ENCODE measurements at places on chromosomes 6 and 20.

DNA sequence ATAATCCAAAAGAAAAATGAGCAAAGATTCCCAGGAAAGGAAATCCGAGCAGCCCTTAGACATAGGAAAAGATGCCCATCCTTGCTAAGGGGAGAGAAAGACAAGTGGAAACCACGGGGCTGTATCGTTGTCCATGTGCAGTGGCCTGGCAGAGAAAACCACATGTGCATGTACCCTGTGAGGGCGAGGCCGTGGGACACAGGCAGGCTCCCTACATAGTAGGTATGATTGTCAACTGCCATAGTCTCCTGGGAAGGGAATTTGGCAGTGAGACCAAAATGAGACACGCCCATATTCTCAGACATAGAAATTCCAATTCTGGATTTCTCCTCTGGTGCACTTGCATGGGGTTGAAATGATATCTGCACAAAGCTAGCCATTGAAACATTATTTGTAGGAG lies 169.7 kb upstream of the SALL4 start:
- no peak for DNase-seq

GRCh38 chr20:61443443-61444126 lies 191.5 kb downstream of the CDH4 start:
- no peak for DNase-seq

DNA sequence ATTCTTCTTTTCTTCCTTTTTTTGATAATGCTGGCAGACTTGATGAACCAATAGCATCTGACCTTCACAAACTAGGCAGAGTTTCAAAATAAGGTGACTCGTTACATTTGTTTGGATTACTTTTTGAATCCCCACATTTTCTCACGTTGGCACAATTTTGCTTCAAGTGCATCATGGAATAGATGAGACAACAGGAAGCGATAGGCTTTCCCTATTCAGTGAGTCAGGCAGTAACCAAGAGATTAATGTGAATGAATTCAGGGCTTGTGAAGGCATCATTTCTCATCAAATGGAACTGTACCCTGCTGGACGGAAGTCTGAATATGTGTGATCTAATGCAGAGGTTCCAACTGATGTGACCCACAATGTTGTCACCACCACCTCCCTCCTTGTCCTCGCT lies 10.7 kb downstream of the RFPL4B start:
- DNase-seq = peak; percentile 52

GRCh38 chr20:58788896-58789544 lies 61.7 kb downstream of the GNAS-AS1 start:
- no peak for DNase-seq

DNA sequence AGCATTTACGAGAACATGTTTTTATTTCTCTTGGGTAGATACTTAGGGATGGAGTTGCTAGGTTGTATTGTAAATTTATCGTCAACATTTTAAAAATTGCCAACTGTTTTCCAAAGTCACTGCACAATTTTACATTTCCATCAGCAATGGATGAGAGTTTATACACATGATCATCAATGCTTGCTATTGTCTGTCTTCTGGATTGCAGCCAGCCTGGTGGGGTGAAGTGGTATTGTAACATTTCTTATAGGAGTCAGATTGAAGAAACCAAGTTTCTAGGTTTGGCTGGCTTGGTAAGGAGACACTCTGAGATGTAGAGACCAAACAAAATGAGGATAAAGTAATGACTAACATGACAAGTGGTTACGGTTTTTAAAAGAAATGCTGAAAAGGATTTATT lies 57.1 kb upstream of the HDDC2 start:
- no peak for DNase-seq

- DNase-seq = peak; percentile 13
Observed at GRCh38 chr6:144411531-144412165, 126.5 kb downstream of the UTRN start.

- no peak for DNase-seq
Observed at GRCh38 chr6:43082806-43083655, 6.9 kb downstream of the PTK7 start.

GRCh38 chr6:3902871-3903648 lies 53.9 kb downstream of the FAM50B start:
- no peak for DNase-seq

DNA sequence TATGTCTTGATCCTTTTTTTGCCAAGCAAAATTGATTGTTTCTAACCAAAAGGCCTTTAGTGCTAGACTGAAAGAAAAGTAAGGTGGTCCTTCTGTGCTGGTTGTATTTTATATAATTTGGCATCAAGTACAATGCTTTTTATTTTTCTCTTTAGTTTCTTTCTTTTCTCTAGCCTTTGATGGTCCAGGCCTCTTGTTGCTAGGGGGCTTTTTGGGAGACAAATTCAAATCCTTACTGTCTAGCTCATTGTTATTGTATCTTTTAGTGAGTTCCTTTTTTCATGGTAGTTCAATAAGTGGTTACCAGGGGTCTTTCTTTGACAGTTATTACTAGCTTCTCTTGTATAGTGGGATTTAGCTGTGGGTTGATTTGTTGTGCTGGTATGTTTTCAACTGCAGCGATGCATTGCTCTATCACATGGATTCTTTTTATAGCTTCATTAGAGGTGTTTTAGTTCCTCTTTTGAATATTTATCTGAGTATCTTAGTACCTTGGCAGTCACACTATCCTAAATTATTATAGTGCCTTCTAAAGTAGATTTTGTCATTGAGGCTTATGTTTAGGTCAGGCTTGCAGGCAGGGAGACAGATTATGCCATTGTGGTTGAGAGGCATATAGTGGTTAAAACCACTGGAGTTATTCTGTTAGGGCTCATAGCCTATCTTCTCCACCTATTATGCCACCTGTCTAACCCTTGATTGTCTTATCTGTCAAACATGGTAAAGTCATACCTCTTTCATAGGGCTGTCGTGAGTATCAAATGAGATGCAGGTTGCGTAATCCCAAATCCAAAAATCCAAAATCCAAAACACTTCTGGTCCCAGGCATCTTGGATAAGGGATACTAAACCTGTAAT lies 49.5 kb downstream of the KCNS1 start:
- DNase-seq = no peak

GRCh38 chr6:169961772-169962561 lies 210.5 kb downstream of the ERMARD start:
- no peak for DNase-seq

GRCh38 chr6:37456126-37456525 lies 23.1 kb downstream of the CMTR1 start:
- peak; percentile 81 for DNase-seq

DNA sequence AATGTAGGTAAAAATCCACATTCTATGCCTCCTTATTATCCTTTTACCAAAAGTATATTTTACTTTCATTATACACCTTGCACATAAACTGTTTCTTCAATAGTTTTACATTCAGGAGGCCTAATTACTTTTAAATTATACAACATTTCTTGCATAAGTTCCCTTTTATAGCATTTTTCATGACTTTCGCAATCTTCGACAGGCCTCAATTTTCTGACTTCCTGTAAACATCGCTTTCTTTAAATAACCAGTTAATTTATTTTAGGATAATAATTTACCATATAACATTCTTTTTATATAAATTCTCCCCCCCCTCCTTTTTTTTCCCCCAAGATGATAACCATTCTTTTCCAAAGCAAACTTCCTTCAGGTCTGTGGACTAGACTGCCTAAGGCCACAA lies 9.2 kb downstream of the SLC35A1 start:
- no peak for DNase-seq

GRCh38 chr20:41110930-41111577 lies 26.3 kb upstream of the PLCG1 start:
- DNase-seq = no peak

- DNase-seq = no peak
Observed at GRCh38 chr20:16363506-16364319, 209.5 kb downstream of the KIF16B start.

DNA sequence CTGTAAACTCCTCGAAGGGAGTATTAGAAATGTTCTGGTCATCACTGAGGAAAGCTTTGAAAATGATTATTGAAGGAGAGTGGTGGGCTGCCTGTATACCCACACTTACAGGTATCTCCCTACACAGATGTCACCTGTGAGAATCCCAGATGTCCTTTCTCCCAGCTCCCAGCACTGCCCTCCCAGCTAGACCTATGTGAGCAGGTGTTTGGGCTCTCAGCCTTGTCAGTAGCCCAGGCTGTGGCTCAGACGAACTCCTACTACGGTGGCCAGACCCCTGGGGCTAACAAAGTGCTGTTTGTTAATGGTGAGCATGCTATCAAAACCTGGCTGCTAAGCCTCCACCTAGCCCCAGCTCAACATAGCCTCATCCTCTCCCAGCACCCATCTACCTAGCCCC lies 7.1 kb downstream of the PRSS16 start:
- DNase-seq = no peak

GRCh38 chr6:42766163-42766670 lies 15.6 kb upstream of the BICRAL start:
- DNase-seq = peak; percentile 57

Data from GM03348 (cell line).